ENCODE measurements at places on chromosomes 2 and 18. TPM values are rescaled to one million over a fixed set of nuclear protein-coding genes. Genes with fewer than 3 reads are reported as not detected.

Gene TACR1
- 1.0 TPM for polyA plus RNA-seq

Gene HOXD8
- 3.4 TPM for polyA plus RNA-seq

Gene DYNC1I2
- 74.2 TPM for polyA plus RNA-seq

Gene GKN2
- 0.75 TPM for polyA plus RNA-seq

Gene UGT1A9
- polyA plus RNA-seq: 0.27 TPM

Gene LIMS3
- polyA plus RNA-seq: 0.59 TPM

Measured in thymus (tissue), 14 donors.